Transverse colon (tissue), 4 donors: ENCODE measurements at places on chromosomes 3 and 15. TPM values are rescaled to one million over a fixed set of nuclear protein-coding genes. Genes with fewer than 3 reads are reported as not detected.

- DNase-seq: no peak
Measured at GRCh38 chr15:44246521-44247268, 41.8 kb upstream of the GOLM2 start.

DNA sequence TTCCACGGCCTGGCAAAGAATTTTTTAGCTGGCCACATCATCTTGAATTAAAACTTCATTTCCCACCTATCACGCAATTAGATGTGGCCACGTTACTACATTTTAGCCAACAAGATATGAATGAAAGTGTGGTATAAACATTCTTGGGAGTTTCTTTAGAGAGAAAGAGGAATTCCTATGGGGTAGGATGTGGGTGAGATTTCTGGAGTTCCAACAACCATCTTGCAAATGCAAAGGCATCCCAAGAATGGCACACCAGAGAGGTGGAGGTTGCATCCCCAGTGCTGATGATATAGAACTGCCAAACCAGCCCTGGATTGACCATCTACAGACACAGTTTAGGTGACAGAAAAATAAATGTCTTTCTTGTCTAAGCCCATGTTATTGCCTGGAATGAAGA lies 66.3 kb upstream of the AKAP13 start:
- no peak for DNase-seq

- DNase-seq: no peak
Measured at GRCh38 chr3:111621535-111621934, 26.4 kb upstream of the ZBED2 start.

- DNase-seq: no peak
Measured at GRCh38 chr3:37712421-37712820, 149.3 kb upstream of the CTDSPL start.

GRCh38 chr3:44966795-44967278 lies 9.1 kb downstream of the ZDHHC3 start:
- DNase-seq: peak; percentile 73

GRCh38 chr15:100926258-100926657 lies 7.1 kb downstream of the LRRK1 start:
- no peak for DNase-seq

The EPHB1 gene
- total RNA-seq: 1.4 TPM

The ROBO1 gene
- 8.6 TPM for total RNA-seq
